ENCODE measurements at places on chromosomes 12 and 14.
A peak's percentile ranks its signal among the peaks of the same experiment; 100 is the strongest.

DNA sequence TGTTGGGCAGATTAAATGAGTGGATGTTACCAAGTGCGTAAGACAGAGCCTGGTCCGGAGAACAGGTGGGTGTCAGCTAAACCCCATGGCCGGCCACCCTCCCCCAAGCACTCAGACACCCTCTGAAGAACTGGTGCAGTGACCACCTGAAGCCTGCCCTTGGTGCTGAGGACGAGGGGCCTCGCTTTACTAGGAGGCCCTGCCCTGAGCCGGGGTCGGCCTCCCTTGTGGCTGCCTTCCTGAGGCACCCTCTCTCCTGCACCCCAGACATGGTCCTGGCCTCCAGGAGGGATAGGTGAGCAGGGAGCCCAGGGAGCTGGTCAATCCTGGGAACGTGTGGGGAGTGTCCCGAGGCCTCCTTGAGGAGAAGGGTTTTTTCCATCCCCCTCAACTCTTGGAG lies 4.9 kb upstream of the KIF26A start:
- DNase-seq: no peak

GRCh38 chr14:39276579-39277114 lies 42.9 kb downstream of the MIA2 start:
- no peak for DNase-seq

DNA sequence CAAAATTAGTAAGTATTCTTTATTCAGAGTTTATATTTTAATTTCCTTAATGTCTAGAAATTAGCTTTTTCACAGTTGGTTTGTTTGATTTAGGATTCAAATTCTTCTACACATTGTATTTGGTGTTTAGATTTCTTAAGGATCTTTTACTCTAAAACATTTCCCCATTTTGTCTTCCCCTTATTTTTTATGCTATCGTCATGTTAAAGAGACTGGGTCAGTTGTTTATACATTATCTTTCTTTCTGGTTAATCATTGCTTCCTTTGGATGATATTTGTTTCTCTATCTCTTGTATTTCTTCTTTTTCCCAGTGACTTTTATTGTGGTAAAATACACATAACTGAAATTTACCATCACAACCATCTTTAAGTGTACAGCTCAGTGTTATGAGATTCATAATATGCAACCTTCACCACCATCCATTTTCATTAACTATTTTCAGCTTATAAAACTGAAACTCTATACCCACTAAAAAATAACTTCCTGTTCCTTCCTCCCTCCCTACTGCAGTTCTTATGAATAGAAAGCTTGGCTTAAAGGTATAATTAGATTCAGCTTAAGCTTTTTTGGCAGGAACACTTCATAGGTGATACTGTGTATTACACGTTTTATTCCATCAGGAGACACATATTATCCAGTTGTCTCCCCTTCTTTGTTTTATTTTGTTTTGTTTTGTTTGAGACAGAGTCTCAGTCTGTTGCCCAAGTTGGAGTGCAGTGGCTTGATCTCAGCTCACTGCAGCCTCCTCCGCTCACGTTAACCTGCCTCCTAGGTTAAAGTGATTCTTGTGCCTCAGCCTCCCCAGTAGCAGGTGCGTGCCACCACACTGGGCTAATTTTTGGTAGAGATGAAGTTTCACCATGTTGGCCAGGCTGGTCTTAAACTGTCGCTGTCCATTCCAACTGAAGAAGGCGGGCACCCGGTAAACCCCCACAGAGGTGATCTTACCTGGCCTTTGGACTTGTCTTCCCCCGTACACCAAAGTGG lies 45.0 kb downstream of the NOPCHAP1 start:
- DNase-seq: no peak

DNA sequence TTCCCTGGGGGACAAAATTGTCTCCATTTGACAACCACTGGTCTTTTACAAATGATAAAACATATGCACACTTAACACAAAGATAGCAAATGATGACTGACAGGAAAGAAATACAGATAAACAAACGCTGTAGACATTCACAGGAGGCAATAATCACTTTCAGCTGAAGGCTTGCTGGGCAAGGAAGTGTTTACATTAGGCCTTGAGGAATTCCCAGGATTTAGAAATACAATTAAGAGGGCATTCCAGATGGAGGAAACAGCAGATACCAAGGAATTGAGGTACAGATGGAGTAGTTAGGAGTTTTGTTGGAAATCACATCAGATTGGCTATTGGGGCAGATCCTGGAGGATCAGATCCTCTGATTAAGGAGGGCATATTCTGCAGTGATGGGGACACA lies 93.9 kb downstream of the DYRK2 start:
- DNase-seq: no peak

GRCh38 chr12:12206776-12207388 lies 60.0 kb downstream of the LRP6 start:
- no peak for DNase-seq

DNA sequence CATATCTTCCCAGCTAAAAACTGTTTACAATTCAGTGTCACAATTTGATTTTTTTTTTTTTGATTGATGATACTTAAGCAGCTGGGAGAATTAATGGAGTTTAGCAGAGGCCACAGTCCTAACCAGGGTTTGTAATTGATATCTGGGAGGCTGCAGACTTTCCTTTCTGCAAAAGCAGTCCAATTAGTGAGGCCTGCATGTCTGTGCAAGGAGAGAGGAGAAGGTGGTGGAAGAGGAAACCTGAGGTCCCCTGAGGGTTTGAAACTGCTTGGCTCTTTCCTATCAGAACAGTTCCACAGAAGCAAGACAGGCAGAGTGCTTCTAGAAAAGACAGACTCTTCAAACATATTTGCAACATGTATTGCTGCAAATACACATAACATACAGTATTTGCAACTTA lies 160.8 kb upstream of the KRR1 start:
- DNase-seq: no peak

GRCh38 chr14:61720294-61720661 lies 25.0 kb downstream of the HIF1A start:
- no peak for DNase-seq

GRCh38 chr12:60071759-60072191 lies 475.9 kb downstream of the SLC16A7 start:
- no peak for DNase-seq

- no peak for DNase-seq
Measured at GRCh38 chr14:85764822-85765221, 234.9 kb downstream of the FLRT2 start.

- DNase-seq: no peak
Measured at GRCh38 chr12:78398750-78399149, 465.8 kb upstream of the SYT1 start.

GRCh38 chr14:61640158-61641136 lies 54.9 kb upstream of the HIF1A start:
- DNase-seq: no peak

DNA sequence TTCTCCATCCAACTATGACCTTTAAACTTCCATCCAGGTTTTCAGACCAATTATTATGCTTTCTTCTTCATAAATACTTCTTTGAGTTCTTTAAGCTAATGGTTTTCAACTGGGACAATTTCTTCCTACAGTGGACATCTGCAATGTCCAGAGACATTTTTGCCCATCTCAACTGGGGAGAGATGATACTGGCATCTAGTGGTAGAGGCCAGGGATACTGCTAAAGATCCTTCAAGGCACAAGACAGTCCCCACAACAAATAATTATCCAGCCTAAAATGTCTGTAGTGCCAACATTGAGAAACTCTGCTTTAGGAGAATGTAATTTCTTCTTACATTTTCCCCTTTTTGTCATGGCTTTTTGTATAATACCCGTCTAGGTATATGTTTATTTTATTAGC lies 10.6 kb downstream of the TRHDE start:
- DNase-seq: no peak

DNA sequence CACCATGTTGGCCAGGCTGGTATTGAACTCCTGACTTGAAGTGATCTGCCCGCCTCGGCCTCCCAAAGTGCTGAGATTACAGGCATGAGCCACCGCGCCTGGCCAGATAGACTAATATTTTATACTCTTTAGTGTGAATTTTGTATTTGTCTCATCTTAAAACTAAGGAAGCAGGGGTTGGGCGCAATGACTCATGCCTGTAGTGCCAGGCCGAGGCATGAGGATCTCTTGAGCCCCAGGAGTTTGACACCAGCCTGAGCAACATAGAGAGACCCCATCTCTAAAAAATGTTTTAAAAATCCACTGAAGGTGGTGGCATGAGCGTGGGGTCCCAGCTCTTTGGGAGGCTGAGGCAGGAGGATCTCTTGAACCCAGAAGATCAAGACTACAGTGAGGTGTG lies 9.0 kb downstream of the DYNC1H1 start:
- DNase-seq: peak; percentile 84

DNA sequence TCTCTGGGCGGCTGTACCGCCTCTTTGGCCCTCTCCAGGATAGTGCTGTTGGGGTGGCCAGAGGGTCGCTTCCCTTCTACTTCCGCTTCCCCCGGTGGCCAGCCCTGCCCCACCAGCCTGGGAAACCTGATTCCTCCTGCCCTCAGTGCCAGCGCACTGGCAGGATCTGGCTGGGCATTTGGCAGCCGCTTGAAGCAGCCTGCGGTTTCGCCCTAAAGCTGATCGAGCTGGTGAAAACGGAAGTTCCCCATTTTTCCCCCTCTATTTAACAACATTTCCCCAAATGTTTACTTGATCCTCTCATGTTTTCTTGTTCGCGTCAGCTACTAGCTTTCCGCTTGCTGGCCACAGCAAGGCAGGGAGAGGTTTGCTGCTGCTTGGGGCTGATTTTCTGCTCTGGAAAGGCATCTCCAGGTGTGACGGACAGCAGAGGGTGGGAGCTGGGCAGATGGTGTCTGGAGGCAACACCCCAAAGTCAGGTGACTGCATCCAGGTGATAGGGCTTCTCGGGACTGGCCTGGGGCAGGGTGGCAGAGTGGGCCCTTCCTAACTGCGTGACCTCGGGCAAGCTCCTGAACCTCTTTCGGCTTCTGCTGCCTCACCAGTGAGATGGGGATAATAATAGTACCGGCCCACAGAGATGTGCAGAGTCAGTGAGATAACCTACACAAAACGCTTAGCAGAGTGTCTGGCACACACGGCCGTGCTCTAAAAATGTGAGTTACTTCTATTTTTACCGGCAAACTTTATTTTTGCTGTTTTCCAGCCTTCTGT lies 53.1 kb downstream of the TSPAN9 start:
- DNase-seq: no peak

DNA sequence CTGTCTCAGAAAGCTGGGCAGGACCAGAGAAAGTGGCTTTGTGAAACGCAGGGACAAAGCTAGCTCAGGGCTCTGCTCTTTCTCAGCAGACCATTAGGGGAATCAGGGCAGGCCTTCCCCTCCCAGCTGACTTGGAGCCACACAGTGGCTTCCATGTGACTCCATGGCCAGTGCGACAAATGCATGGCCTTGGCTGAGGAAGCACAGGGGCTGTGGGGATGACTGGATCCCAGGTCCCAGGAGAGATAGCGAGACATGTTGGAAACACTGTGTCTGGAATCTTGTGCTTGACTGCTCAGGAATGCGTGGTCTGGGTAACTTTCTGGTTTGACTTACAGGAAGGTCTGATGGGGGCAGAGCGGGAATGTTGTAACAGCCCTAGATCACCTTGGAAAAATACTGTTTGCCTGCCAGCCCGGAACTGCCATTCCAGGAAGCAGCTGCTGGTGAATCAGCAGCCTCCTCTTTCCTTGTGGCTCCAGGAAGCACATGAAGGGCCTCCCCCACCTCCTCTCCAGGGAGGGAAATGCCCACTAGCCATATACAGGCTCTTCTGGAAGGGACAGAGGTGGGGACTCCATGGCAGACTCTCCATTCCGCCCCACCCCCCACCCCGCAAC lies 133.5 kb upstream of the HIF1A start:
- peak; percentile 93 for DNase-seq

All from lower leg skin (tissue), 4 donors.